ENCODE measurements at places on chromosomes 3 and 15.

- DNase-seq, result no peak
Measured at GRCh38 chr3:22216601-22217000, 465.6 kb upstream of the ZNF385D start.

DNA sequence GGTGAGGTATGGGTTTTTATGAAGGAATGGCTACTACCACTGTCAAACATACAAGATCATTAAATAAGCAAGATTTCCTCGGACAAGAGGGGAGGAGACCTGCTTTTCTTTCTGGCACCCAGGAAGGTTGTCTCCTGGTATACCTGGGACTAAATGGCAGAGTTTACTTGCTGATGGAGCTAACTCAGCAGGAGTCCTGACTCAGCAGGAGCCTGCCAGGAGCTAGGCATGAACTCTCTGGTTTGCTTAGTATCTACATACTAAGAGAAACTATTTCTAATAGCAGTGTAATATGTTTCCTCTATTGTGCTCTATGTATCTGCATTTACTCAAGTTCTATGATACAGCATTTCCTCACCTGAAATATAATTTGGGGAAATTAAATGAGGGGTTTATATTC lies 404.2 kb downstream of the RSL24D1 start:
- no peak for DNase-seq

DNA sequence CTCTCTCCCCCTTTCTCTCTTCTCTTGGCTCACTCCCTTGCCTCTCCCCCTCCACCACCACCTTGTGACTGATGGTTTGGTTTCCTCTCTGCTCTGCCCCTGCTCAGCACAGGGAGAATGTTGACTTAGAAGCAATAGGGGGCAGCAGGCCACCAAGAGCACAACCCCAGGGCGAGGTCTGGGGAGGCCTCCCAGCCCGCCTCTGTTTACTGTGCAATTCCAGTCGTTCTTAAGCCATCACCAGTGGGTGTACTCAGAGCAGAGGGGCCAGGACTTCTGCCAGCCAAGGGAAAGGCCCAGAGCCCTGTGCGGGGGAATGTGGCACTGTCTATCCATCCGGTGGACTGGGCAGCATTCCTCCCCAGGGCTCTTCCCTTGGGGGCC lies 5.7 kb upstream of the APEH start:
- no peak for DNase-seq

GRCh38 chr3:125219261-125219701 lies 6.7 kb upstream of the SLC12A8 start:
- no peak for DNase-seq

GRCh38 chr3:123832692-123833397 lies 51.3 kb downstream of the MYLK start:
- no peak for DNase-seq

DNA sequence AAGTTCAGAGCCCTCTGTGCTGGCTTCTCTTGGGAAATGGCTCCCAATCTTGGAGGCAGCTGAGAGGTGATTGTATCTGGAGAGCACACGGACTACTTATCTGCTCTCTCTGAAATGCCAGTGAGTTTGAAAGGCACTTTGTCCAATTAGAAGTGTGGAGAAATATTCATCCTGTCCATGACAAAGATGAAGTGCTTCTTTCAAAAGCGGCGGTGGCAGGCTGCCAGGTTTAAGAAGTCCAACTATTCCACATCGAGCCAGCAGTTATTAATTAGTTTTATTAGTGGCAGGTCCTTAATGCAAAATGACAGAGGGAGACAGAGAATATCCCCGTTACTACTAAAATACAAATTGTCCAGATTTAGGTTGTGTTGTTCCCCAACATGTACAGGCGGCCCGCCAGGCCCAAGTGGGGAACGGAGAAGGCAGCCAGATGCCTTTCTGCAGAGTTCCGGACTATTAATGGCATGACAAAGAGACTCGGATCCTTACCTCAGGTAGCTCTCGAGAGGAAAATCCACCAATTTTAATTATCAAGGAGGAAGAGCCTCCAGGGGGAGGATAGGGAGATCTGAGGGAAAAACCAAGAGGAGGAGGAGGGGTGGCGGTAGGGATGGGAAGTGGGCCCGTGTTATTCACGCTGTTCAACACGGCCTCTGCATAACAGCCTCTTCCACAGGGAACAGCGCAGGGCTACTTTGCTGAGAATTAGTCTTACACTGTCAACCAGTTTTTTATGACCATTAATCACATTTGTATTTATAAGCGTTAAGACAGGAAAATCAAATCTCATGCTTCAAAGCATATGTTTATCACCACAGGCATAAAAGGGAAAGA lies 42.0 kb downstream of the RORA start:
- DNase-seq, result no peak

DNA sequence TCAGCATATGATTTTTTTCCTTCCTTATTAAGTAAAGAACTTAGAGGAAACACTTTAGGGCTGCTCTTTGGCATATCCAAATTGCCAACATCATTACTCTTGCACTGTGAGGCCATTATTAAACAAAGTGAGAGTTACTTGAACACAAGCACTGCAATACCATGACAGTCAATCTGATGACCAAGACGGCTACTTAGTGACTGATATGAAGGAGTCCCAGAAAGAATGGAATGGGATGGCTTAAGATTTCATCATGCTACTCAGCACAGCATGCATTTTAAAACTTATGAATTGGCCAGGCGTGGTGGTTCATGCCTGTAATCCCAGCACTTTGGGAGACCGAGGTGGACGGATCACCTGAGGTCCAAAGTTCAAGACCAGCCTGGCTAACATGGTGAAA lies 55.2 kb downstream of the FAM98B start:
- no peak for DNase-seq

GRCh38 chr3:126621171-126621570 lies 33.8 kb downstream of the TXNRD3 start:
- no peak for DNase-seq

GRCh38 chr3:44058022-44058867 lies 183.4 kb upstream of the TOPAZ1 start:
- DNase-seq, result peak; percentile 54

GRCh38 chr15:65365229-65365628 lies 12.6 kb downstream of the IGDCC3 start:
- no peak for DNase-seq

DNA sequence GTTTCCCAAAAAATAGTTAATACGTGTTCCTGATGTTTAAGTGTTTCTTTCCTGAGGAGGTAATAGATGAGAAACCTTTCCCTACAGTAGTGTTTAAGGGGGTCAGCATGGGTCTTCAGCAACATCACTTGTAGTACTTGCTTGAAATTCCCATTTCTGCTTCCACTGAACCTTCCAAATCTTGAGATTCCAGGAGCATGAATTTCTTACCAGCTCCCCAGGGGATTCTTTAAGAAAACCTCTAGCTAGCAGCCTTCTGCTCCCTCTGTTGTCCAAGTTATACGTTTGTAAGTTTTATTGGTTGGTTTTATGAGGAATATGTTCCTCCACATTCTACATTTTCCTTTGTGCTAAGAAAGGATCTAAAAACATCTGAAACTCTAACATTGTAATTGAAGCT lies 38.2 kb upstream of the ACP3 start:
- no peak for DNase-seq

GRCh38 chr3:54954022-54954421 lies 26.2 kb upstream of the LRTM1 start:
- no peak for DNase-seq

DNA sequence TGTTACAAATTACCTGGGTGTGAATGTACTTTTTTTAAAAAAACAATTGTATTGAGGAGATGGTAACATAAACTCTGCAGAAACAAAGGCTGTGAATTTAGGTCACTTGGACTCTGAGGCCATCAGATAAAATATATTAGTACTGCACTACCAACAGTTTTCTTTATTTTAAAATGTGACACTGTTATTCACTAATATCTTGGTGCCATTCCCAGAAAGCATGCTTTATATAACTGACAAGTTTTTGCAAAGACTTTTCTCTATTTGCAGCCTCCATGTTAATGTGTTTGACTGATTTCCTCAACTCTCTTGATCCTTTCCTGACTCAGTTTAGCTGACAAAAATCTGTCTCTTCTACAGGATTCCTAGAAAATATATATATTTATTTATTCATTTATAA lies 26.5 kb upstream of the ACTL6A start:
- DNase-seq, result no peak

DNA sequence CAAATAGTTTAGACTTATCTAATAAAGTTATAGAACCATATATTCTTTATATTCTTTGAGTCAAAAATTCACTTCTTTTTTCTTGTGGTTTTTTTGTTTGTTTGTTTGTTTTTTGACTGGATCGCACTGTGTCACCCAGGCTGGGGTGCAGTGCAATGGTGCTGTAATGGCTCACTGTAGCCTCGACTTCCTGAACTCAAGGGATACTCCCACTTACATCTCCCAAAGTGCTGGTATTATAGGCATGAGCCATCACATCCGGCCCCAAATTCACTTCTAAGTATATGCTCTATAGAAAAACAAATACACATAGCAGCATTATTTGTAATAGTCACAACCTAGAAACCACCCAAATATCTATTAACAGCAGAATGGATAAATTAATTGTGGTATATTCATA lies 13.7 kb upstream of the SLTM start:
- no peak for DNase-seq

- no peak for DNase-seq
Measured at GRCh38 chr3:162568706-162569105, 1072.1 kb downstream of the OTOL1 start.

DNA sequence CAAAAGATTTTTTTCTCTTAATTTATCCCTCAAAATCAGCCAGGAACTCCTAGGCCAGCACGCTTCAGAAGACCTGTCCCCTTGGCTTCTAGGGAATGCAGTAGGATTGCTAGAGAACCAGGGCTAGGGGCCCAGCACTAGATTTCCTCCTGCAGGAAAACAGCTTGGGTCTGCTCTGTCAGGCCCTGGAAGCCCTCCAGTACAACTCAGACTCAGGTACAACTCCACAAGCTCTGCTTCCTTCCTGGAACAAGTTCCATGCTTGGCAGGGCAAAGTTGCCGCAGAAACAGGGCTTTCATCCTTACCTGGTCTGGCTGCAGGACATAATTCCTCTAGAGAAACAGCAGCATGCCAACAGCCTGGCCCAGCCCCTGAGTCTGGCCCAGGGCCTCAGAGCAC lies 96.1 kb upstream of the CTNNB1 start:
- no peak for DNase-seq

- DNase-seq, result no peak
Measured at GRCh38 chr3:12345141-12345561, 56.3 kb downstream of the PPARG start.

DNA sequence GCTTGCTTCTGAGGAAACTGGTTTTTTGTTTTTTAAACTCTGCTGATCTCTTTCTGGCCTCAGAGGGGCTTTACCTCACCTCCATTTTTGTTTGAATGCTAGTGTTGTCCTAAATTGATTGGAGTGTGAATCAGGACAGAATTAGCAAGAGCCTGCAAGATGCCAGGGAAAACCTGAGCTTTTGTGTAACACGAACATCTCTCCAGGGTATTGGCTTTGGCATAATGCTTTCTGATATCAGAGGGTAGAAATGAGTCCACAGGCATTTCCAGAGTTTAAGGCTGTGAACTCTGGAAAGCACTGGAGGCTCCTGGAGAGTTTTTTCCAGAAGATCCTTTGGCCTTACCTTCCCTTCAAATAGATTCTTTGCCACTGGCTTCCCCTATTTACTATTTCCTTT lies 87.1 kb downstream of the WDR76 start:
- no peak for DNase-seq

GRCh38 chr15:96354731-96355567 lies 24.4 kb downstream of the NR2F2 start:
- DNase-seq, result no peak

- peak; percentile 62 for DNase-seq
Measured at GRCh38 chr15:41894791-41895463, 1.1 kb upstream of the SPTBN5 start.

DNA sequence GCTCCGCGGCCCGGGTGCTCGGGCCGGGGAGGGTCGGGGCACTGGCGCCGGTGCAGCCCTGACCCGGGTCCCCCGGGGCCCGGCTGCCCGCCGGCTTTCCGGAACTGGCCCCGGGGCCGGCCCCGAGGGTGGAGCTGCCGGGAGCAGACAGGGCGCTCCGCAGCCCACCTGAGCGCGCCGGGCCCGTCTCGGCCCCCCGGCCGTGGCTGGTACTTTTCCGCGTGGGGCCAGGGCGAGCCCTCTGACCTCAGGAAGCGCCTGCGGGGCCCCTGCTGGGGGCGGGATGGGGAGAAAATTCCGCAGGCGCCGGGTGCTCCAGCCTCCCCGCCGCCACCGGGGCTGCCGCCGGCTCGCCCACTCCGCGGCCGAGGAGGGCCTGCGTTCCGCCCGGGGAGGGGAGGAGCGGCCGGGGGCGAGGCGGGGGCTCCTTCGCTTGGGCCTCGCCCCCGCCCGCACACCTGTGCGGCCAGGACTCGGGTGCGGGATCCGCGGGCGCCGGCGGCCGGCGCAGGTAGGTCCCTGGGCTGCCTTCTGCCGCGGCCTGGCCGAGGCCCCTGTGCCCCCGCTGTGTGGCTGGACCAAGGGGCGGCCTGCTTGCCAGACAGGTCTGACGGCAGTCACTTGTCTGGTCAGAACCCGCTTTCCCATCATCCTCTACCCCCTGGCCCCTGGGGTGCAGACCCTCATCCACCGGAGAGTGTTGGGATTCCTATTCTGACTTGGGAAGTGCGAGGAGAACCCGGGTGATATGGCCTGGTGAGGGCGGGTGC lies 3.5 kb downstream of the FURIN start:
- DNase-seq, result no peak

DNA sequence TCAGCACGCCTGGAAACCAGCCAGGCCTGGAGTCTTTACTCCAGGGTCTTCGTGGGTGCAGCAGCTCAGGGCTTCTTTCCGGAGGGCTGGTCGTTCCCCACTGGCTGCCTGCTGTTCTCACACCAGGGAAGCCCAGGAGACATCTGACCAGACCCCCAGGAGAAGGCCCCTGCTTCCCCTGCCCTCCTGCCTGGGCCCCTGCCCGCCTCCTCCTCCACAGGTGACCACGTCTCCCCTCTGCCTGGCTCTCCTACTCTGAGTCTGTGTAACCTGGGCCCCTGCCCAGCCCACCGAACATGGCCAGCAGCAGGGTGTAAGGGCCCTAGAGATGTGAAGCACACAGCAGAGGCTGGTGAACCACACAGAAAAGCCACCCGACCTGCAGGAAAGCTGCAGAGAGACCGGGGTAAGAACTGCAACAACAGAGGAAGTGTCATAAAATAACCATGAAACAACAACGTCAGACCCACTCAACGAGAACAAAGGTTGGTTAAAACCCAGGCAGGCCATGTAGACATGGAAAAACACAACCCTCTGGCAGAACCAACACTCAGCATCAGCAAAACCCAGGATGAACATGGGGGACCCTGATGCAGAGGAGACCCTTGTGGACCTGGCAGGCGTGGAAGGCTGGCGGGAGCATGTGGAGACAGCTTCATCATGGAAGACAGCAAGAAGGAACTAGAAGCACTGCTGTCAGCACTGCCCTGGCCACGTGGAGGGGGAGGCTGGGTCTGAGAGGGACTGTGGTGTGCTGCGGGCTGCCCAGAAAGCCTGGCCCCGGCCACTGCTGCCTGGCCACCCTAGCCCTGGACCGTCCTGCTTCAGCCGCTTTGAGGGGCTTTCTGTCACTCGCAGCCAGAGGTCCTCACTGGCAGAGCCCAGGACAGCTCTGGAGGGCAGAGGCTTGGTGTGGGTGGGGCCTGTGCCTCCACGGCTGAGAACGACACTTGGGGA lies 20.4 kb downstream of the UROC1 start:
- no peak for DNase-seq

All from activated naive CD4-positive, alpha-beta T cell treated with anti-CD3 and anti-CD28 coated beads, Interleukin-2, amount 50 U/mL, for 72 hours (primary cell).